WERI-Rb-1 (cell line): ENCODE measurements at places on chromosomes 3 and 15.

DNA sequence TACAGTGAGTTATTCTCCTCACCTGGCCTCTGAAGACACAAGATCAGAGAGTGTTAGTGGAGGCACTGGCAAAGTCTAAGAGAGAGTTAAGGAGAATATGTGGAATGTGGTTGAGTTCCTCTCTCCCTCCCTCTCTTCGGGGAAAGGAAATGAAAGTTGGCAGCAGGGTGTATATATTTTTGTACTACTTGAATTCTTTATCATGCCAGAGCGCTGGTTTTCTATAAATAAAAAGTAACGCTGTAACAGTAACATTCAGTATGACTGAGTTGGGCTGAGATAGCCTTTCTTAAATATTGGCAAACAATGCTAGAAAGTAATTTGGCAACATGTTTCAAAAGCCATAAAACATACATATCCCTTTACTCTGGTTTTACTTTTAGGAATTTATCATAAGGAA, 77.5 kb upstream of the TNFAIP8L3 start:
- no peak for DNase-seq

GRCh38 chr3:135809021-135809634, 156.4 kb upstream of the PPP2R3A start:
- DNase-seq: no peak

DNA sequence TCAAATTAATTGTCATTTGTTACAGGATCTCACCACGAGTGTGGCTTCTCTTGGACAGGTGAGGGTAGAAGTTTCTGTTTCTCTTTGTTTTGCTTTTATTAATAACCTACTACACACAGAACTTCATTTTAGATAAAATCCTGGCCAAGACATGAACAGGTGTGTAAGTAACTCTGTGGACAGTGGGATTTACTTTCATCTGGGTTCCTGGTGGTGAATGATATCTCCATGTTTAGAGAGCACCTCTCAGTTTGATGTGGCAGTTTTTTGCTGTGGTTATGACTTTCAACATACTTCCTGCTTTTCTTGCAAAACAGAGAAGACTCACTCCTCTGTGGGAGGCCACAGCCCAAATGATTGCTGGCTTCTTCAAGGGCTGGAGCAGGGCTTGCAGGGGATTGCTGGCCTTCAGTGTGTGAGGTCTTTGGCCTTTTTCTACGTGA, 71.1 kb upstream of the XCR1 start:
- DNase-seq: no peak

DNA sequence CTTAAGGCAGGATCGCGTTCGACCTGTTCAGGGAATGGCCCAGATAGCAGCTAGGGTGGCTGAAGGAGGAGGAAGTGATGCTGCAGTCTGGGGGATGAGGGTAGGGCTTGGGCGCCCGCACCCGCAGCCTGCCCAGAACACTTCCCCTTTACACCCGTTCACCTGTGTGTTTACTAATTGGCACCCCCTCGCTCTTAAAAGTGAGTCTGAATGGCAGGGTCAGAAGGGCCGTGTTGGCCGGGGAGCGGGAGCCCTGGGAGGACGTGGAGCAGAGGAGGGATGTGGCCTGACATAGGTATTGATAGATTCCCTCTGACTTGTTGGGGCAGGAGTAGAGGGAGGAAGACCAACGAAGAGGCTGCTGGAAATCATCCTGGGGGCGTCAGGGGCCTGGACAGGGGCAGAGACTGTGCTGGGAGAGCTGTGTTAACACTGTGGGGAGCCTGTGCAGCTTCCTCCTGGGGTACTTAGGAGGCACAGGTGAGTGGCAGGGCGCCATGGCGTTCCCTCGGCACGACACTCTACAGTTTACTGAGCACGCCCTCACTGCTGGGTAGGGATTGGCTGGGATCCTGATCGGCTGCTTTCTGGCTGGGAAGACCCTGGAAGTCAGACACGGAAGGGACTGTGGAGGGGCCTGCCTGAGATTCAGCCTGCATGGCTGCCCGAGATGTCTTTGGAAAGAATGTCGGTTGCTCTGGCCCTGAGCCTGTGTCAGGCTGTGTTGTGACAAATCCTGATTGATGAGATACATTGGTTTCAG, 51.7 kb downstream of the SLC6A6 start:
- no peak for DNase-seq

GRCh38 chr15:59256482-59256881, 49.8 kb downstream of the LDHAL6B start:
- DNase-seq: no peak

- no peak for DNase-seq
Measured at GRCh38 chr15:80241508-80241907, 10.5 kb downstream of the CTXND1 start.

GRCh38 chr15:26372706-26373105, 400.2 kb downstream of the GABRB3 start:
- DNase-seq: no peak

DNA sequence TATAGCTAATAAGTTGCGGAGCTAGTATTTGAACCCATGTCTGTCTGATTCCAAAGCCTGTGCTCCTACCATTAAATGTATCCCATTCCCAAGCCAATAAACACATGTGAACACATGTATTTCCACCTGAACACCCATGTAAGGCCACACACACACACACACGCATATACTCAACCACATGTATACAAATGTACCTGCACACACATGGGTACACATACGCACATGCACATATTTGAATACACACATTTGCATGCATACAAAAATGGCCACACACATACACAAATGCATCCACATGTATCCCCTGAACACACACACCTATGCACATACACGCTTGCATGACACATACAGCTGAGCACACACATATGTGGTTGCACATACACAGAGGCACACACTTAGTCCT, 5.4 kb upstream of the MRPS22 start:
- DNase-seq: no peak

- no peak for DNase-seq
Measured at GRCh38 chr3:31853580-31853979, 127.5 kb downstream of the OSBPL10 start.

- DNase-seq: no peak
Measured at GRCh38 chr15:80580106-80580505, 115.0 kb upstream of the ABHD17C start.

DNA sequence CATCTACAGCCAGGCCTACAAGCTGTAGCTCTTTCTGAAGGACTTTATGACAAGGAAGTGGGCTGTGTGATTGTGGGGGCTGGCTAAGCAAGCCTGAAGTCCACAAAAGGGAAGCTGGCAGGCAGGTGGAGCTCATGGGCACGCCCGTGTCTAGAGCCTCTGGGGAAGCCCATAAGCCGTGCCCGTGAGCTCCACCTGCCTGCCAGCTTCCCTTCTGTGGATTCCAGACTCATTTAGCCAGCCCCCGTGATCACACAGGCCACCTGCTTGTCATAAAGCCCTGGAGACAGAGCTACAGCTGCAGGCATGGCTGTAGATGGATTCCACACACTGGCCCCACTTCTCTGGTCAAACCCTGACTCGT, 15.2 kb downstream of the EFCC1 start:
- DNase-seq: peak; percentile 54
